ENCODE measurements at places on chromosomes 2 and 18. TPM values are rescaled to one million over a fixed set of nuclear protein-coding genes. Genes with fewer than 3 reads are reported as not detected.

Gene AKAIN1
- total RNA-seq, result not detected

Gene ARHGAP25
- 3.4 TPM for total RNA-seq

Gene CFAP210
- 0.60 TPM for total RNA-seq

Gene VWC2L
- total RNA-seq, result not detected

Gene FOXI3
- 13.5 TPM for total RNA-seq

Gene REG3A
- not detected for total RNA-seq

Gene NGEF
- total RNA-seq, result 5.4 TPM

Gene PAX8
- 0.66 TPM for total RNA-seq

Gene IMPA2
- 98.8 TPM for total RNA-seq

Gene KIF5C
- total RNA-seq, result 73.5 TPM

Gene ATP8B1
- total RNA-seq, result 5.6 TPM

Gene CNOT11
- total RNA-seq, result 48.9 TPM

Gene GPBAR1
- 0.25 TPM for total RNA-seq

Gene FLACC1
- total RNA-seq, result 0.17 TPM

DNA sequence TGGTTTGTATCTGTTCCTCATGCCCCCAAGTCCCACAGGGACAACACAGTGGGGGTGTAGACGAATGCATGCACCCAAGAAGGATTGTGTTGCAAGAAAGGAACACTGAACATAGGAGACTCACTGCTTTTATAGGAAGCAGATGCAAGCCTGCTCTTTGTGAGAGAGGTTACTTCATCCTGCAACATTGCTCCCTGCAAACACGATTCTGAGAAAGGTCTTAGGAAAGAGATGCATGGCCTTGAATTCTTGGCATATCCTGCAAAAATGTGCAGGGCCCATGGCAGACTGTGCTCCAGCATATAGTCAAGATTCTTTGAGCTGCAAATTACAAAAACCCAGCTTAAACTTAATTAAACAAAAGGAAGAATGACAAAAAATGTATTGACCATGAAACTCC, 312.2 kb upstream of the MGAT5 start:
- no peak for DNase-seq

GRCh38 chr2:207123335-207123744, 42.4 kb downstream of the KLF7 start:
- no peak for DNase-seq

GRCh38 chr2:201139836-201140604, 24.1 kb downstream of the CFLAR start:
- no peak for DNase-seq

GRCh38 chr2:66101206-66101605, 333.7 kb upstream of the MEIS1 start:
- DNase-seq, result no peak

- no peak for DNase-seq
These were observed 22.6 kb downstream of the ACSL3 start for GRCh38 chr2:222883420-222883819.

- no peak for DNase-seq
These were observed 597 bp downstream of the PECR start for GRCh38 chr2:216081012-216081411.

GRCh38 chr2:689877-690510, 12.8 kb upstream of the TMEM18 start:
- DNase-seq, result no peak

GRCh38 chr2:174327841-174328113, 7.0 kb upstream of the SP9 start:
- no peak for DNase-seq

DNA sequence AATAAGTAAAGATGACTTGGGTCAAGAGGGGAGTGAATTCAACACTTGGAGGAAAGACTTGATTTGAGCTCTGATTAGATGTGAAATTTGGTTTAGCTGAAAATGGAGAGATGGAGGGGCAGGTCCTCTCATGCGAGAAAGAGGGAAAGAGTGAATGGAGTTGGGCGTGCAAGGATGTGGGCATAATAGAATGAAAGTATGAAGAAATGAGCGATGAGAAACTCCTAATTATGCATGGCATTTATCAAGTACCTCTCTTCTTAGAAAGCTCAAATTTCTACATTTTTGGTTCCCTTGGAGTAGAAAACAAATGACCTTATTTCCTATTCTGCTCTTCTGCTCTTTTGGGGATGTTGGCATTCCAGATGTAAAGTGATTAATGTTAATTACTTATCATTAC, 161.5 kb downstream of the PHLPP1 start:
- no peak for DNase-seq

- no peak for DNase-seq
These were observed 615.8 kb upstream of the SYT4 start for GRCh38 chr18:43893001-43893637.

DNA sequence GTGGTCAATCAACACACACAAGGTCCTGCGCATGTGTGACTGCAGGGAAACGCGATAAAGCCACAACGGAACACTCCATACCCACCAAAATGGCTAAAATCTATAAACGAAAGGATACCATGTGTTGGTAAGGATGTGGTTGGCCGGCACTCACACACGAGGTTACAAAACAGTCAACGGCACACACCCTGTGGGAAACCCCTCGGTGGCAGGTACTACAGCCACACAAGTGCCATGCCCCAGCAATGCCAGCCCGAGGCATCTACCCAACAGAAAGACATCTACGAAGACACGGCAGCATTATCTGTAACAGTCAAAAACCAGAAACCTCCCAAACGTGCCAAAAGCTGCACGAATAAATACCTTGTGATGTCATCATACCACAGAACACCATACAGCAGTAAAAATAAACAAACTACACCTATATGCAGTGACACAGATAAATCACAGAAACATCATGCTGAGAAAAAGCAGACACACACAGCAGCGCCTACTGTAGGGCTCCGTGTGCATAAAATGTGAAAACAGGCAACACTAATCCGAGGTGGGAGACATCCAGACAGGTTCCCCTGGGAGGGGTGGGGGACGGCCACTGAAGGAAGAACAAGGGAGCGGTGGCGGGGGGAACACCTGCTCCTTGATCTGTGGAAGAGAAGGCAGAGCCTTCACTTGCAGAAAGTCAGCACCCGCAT, 36.7 kb downstream of the HDAC4 start:
- DNase-seq, result no peak

GRCh38 chr2:239548451-239548871, 147.6 kb upstream of the HDAC4 start:
- no peak for DNase-seq

DNA sequence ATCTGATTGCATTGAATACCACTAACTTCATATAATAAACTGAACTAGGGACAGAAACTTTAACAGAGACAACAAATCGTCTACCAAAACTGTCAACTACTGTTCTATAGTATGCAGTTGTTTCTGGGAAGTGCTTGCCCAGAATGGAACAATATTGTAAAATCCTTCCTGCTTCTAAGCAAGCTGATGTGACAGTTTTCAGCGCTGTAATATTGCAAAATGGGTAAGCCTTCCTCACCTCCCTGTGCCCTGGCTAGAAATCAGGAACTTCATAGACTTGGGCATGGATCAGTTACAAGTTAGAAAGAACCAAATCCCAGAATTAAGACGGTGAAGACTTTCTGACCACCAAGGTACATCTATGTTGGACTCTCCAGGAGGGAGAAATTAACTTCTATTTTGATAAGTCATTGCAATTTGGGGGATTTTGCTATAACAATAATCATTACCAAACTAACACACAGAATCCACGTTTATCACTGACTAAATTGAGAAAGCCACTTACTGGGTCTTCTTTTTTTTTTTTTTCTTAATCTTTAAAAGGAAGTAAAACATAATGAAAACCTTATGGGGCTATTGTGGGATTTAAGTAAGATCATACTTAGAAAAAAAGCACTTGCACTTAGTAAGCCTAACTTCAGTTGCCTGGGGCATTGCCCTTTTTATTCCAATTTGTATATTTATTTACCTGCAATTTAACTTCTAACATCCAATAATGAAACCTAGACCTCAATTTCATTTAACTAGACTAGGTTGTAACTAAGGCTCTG, 261.5 kb downstream of the TRIB2 start:
- no peak for DNase-seq

DNA sequence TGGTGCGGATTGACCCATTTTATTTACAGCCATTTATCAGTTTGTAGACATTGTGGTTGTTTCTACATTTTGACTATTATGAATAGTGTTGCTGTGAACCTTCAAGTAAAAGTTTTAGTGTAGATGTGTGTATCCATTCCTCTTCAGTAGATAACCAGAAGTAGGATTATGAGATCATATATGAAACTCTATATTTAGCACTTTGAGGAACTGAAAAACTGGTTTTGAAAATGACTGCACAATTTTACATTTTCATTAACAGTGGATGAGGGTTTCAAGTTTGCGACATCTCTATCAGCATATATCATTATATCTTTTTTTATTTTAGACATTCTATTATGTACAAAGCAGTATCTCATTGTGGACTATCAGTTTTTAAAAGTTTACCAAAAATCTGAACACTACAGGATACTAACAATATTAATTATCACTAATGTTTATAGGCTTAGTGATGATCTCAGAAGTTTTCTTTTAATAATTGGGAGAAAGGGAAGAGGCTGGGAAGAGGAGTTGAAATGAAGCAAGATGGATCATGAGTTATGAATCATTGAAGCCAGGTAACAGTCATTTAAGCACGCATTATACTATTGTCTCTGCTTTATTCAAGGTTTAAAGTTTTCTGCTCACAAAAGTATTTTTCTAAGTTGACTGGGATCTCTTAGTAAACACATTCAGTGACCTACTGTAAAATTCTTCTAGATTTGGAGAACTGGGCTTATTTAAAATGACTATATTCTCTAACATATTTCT, 329.0 kb upstream of the LRATD1 start:
- DNase-seq, result no peak

DNA sequence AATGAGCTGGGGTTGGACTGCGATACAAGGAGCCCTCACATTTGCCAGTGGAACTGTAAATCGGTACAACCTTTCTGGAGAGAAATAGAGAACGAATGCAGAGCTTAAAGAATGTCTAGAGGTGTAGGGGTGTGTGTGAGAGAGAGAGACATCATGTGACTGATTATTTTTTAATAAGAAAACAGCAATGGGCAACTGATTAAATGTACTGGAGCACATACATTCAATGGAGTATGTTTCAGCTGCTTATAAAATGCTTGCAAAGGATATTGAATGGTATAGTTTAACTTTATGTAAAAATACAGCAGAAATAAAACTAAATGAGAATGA, 391 bp upstream of the TMEM17 start:
- no peak for DNase-seq

GRCh38 chr2:207504513-207505170, 25.1 kb upstream of the CREB1 start:
- peak; percentile 29 for DNase-seq

DNA sequence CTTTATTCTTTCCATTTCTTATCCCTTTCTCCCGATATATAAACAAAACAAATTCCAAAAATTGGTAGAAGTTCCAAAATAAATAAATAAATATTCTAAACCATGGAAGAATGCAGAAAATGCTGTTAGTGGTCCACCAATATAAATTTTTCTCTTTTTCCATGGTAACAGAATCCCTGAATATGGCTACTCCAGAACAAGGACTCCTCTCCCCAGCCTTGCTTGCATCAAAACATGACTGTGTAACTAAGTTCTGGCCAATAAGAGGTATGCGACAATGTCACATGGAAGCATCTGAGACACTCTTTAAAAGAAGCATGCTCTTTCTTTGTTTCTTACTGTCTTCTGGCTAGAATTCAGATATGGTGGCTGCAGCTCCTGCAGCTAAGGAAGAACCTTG, 325.1 kb upstream of the TANK start:
- DNase-seq, result no peak

DNA sequence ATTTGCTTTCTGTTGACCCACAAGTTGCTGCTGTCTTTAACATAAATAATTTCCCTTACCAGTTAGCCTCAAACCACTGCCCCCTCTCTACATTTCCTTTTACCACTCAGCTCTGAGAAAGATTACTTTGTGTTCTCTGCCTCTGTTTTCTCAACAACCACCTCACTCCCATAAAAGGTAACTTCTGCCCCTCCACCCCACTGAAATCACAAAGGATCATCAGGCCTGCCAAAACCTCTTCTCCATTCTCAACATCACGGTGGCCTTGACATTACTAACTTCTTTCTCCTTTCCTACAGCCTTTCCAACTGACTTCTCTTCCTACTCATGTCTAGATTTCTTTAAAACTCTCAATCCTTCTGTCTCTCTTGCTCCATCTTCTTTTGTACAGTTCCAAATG, 10.1 kb downstream of the ACADL start:
- DNase-seq, result no peak

- no peak for DNase-seq
These were observed 14.8 kb downstream of the PNO1 start for GRCh38 chr2:68172521-68172920.

DNA sequence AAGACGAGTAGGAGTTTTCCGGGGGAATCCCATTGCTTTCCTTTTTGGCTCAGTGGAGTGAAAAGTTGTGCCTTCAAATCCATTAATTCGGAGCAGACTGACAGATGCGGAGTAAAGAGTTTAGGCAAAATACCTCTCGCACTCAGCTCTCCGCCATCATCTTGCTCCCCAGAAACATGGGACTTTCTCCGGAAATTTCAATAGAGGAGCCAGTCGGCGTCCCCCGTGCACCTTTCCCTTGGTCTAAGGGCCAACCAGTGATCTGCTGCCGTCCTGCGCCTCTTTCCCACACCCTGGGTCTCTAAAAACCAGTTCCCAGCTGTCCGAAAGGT, 318 bp downstream of the TYW5 start:
- no peak for DNase-seq

GRCh38 chr18:32530947-32531651, 60.4 kb upstream of the GAREM1 start:
- no peak for DNase-seq

GRCh38 chr2:26721115-26722032, 28.9 kb downstream of the KCNK3 start:
- no peak for DNase-seq

GRCh38 chr2:10790228-10790973, 22.2 kb downstream of the PDIA6 start:
- DNase-seq, result no peak

- no peak for DNase-seq
These were observed 10.4 kb downstream of the PPM1G start for GRCh38 chr2:27398962-27399361.

- DNase-seq, result peak; percentile 19
These were observed 88.6 kb downstream of the SLC5A7 start for GRCh38 chr2:108074946-108075345.
